Cortex of kidney (tissue), 1 donor: ENCODE measurements at places on chromosomes 12 and 14.

- no peak for DNase-seq
These were observed 20.7 kb downstream of the PELI2 start for GRCh38 chr14:56138928-56139327.

DNA sequence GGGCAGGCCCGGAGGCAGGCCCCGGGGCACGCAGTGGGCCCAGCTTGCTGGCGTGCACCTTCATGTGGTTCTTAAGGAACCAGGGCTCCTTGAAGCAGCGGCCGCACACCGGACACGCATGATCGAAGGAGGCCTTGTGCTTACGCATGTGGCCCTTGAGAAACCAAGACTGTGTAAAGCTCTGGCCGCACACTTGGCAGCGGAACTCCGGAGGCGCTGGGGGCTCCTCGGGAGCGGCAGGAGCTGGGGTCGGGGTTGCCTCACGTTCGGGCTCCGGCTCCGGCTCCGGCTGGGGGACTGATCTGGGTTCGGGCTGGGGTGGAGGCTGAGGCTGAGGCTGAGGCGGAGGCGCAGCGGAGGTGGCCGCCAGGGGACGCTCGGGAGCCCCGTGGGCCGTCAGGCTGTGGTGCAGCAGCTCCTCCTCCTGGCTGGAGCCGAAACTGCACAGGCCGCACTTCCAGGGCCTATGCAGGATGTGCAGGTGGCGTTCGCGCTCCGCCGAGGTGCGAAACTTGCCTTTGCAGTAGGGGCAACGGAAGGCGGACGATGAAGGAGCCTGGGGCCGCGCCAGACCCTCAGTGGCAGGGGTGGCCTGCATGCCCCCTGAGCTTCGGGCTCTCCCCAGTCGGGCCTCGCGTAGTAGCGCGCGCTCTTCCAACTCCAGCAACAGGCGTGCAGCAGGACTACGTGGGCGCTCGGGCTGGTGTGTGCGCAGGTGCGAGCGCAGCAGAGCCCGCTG, 6.0 kb downstream of the ZNF219 start:
- DNase-seq, result no peak

DNA sequence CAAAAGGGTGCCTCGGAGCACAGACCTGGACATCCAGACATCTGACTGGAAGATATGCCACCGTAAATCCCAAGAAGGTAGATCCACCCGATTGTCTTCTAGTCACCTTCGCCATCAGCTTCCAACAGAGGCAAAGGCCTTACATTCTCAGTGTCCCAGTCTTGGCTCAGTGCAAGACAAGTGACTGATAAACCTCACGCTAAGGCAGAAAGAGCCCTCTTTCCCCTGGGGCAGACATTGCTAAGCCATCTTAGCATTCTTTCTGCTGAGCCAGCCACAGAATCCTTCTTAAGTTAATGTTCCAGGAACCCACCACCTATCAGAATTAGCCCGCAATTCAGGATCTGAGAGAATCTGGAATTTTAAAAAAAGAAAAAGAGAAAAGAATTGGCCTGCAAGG, 4.3 kb upstream of the PLEKHG6 start:
- DNase-seq, result no peak

DNA sequence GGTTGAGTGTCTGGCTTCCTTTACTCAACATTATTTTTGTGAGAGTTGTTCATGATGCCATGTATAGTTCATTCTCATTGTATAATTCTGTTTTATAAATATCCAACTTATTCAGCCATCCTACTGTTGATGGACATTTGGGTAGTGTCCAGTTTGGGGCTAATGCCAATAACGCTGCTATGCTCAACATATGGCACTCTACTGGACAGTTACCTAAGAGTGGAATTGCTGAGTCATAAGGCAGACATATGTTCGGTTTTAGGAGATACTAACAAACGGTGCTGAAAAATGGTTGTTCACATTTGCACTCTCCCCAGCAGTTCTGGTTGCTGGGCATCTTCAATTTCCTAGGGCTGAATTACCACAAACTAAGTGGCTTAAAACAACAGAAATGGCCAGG, 28.7 kb upstream of the P2RX4 start:
- no peak for DNase-seq

- no peak for DNase-seq
These were observed 126.4 kb downstream of the NAV3 start for GRCh38 chr12:77957062-77957461.

DNA sequence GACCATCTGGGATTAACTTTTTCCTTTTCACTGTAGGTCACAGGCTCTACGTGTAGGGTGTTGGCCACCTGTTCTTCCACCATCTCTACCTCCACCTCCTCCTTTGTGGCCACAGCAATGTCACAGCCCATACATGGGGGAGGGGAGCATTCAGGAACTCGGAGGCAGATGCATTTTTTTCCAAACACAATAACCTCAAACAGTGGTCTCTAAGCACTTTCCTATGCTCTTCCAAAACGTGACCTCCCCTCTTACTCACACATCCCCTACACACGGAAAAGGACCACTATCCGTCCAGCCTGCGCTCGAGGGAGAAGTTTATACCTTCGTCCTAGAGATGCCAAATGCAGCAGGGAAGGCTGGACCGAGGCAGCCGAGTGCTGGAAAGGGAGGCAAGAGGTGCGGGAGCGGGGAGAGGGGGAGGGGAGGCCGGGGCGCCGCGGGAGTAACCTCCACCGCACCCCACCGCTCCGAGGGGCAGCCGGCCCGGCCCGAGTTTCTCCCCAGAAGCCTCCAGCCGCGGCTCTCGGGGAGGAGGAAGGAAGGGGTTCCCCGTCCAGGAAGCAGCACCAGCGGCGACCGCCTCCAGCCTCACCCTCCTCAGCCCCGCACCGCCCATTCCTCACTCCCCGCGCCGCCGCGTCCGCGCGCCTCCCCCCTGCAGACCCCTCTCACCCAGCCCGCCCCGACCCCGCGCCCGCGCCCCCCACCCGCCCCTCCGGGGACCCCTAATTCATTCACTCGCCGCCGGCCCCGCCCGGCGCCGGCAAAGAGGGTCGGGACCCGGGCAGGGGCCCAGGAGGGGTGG, 594 bp downstream of the KRAS start:
- DNase-seq, result no peak

GRCh38 chr14:70906793-70907175, 475 bp upstream of the PCNX1 start:
- DNase-seq, result no peak
